ENCODE measurements at places on chromosomes 7 and 10. TPM values are rescaled to one million over a fixed set of nuclear protein-coding genes. Genes with fewer than 3 reads are reported as not detected.

- H3K36me3 ChIP-seq, result no peaks in the 10 kb centered on the region
- H3K27ac ChIP-seq, result no peak overlapping the region
- no peaks in the 10 kb centered on the region for H3K27me3 ChIP-seq
- no peak for DNase-seq
Observed at GRCh38 chr7:158366916-158367633, 220.5 kb downstream of the PTPRN2 start.

GRCh38 chr7:134785842-134786241 is 6.4 kb downstream of the CALD1 start:
- H3K27me3 ChIP-seq, result no peaks in the 10 kb centered on the region
- DNase-seq, result no peak
- no peak overlapping the region for H3K27ac ChIP-seq

DNA sequence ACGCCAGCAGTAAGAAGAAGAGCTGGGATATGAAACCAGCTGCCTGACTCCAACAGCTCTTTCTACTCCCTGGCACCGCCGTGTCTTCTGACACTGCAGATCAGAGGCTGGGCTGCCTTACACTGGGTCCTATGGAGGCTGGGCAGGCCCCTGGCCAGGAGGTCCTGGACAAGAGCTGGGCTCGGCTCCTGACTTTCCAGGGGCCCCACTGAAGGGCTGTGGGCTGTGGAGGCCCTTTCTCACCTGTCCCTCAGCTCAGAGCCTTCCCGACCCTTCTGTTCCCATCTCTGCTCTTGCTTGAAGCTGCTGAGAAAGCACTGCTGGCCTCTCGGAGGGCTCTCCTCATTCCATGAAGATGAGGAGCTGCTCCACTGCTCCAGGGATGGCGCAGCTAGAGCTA is 85.9 kb upstream of the UNC5B start:
- no peak overlapping the region for H3K27ac ChIP-seq
- peaks cover 14% of the 10 kb centered on the region for H3K4me1 ChIP-seq
- DNase-seq, result no peak

GRCh38 chr7:132250480-132251326 is 325.6 kb downstream of the PLXNA4 start:
- no peaks in the 10 kb centered on the region for H3K36me3 ChIP-seq
- H3K4me3 ChIP-seq, result no peak overlapping the region
- peaks cover 45% of the 10 kb centered on the region for H3K27me3 ChIP-seq
- DNase-seq, result no peak

- peaks cover 29% of the 10 kb centered on the region for H3K4me1 ChIP-seq
- no peaks in the 10 kb centered on the region for H3K36me3 ChIP-seq
- no peak overlapping the region for H3K4me3 ChIP-seq
- H3K27ac ChIP-seq, result no peak overlapping the region
- no peaks in the 10 kb centered on the region for H3K27me3 ChIP-seq
Observed at GRCh38 chr7:105309235-105310169, 79.2 kb downstream of the SRPK2 start.

GRCh38 chr7:158407581-158408317 is 179.9 kb downstream of the PTPRN2 start:
- H3K27me3 ChIP-seq, result no peaks in the 10 kb centered on the region
- no peak overlapping the region for H3K27ac ChIP-seq
- DNase-seq, result peak; percentile 15
- no peaks in the 10 kb centered on the region for H3K36me3 ChIP-seq
- no peaks in the 10 kb centered on the region for H3K4me1 ChIP-seq
- H3K4me3 ChIP-seq, result no peak overlapping the region

DNA sequence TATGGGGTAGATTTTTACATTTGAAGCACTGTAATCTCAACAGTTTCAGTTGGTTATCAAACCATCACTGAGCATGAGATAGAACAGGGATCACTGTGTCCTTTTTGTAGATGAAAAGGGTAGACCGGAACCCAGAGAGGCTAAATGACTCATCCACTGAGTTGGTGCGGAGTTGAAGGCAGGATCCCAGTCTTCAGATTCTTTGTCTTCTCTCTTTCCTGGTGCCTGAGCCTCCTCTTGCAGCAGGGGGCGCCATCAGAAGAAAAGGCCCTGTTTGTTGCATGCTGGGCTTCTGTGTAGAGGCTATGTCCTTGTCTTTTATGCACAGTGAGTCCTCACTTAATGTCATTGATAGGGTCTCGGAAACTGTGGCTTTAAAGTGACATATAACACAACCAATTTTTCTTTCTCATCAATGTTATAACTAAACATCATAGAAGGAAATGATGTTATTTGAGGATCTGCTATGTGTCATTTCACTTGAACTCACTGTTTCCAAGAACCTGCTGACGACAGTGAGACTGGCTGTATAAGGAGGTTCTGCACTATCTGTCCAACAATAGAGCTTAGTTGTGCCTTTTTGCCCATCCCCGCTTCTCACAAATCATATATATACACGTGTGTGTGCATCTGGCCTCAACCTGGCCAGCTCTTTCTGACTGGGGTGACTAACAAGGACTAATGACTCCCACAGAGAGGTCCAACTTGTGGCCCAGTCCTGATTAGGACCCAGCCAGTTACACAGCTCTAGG is 14.3 kb downstream of the ZNF282 start:
- peaks cover 77% of the 10 kb centered on the region for H3K36me3 ChIP-seq
- H3K27ac ChIP-seq, result no peak overlapping the region
- H3K4me1 ChIP-seq, result no peaks in the 10 kb centered on the region
- peak; percentile 77 for DNase-seq
- no peaks in the 10 kb centered on the region for H3K27me3 ChIP-seq

DNA sequence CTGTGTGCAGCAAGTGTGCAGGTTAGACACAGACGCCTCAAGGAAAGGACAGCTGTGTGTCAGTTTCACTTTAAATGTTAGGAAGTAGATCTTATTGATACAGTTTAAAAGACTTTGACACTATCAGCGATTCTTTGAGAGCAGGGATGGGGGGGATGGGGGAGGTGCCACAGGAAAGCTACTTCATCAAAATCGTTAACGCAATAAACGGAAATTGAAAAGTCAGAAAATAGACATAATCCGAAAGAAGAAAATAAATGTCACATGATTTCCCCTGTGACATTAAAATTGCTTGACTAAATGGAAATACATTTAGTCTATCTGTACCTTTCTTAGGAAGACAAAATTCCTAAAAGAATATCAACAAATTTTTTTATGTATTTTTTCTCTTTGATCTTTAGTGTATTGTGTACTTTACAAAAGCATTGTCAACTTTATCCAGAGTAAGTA is 476 bp upstream of the ZNF33B start:
- H3K36me3 ChIP-seq, result no peaks in the 10 kb centered on the region
- no peaks in the 10 kb centered on the region for H3K27me3 ChIP-seq
- H3K4me3 ChIP-seq, result peak overlapping the region; percentile 72
- H3K27ac ChIP-seq, result peak overlapping the region; percentile 93
- DNase-seq, result no peak
- peaks cover 5% of the 10 kb centered on the region for H3K4me1 ChIP-seq

DNA sequence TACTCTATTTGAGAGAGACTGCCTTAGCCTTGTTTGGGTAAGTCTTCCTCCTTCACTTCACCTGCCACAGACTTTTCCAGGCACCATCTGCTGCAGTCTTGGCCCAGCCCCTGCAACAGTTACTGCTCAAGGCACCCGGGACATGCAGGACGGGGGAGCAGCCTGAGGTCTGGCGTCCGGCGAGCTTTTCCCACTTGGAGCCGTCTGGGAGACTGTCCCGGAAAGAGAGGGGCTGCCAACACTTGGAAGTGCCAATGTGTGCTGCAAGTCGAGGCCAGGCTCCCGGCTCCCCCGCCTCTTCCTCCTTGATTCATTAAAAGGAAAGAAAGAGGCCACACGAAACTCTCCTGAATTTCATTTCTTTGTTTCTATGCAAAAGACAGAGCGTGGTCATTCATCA is 13.7 kb downstream of the HTRA1 start:
- H3K36me3 ChIP-seq, result no peaks in the 10 kb centered on the region
- H3K4me1 ChIP-seq, result no peaks in the 10 kb centered on the region
- no peak overlapping the region for H3K27ac ChIP-seq
- no peak overlapping the region for H3K4me3 ChIP-seq
- DNase-seq, result no peak

GRCh38 chr7:154871928-154872750 is 130.8 kb downstream of the PAXIP1 start:
- no peaks in the 10 kb centered on the region for H3K4me1 ChIP-seq
- no peaks in the 10 kb centered on the region for H3K36me3 ChIP-seq
- no peak overlapping the region for H3K27ac ChIP-seq
- H3K4me3 ChIP-seq, result no peak overlapping the region
- peaks cover 65% of the 10 kb centered on the region for H3K27me3 ChIP-seq

DNA sequence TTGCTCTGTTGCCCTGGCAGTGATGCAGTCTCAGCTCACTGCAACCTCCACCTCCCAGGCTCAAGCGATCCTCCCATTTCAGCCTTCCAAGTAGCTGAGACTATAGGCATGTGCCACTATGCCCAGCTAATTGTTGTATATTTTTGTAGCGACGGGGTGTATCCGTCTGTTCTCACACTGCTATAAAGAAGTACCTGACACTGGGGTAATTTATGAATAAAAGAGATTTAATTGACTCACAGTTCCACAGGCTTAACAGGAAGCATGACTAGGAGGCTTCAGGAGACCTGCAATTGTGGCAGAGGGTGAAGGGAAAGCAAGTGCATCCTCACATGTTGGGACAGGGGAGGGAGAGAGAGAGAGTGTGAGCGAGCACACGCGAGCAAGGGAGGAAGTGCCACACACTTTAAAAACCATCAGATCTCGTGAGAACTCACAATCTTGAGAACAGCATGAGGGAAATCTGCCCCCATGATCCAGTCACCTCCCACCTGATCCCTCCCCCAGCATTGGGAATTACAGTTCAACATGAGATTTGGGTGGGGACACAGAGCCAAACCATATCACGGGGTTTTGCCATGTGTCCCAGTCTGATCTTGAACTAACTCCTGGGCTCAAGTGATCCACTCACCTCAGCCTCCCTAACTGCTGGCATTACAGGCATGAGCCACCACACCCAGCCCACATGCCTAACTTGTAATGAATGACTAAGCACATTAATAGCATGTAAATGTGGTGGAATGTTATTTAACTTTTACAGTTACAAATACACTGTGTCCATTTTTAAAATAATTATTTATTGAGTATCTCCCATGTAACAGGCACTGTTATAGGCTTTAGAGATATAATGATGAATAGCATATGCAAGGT is 65.5 kb downstream of the RALA start:
- H3K27me3 ChIP-seq, result no peaks in the 10 kb centered on the region
- H3K36me3 ChIP-seq, result peaks cover 4% of the 10 kb centered on the region
- no peak for DNase-seq

- DNase-seq, result no peak
- no peaks in the 10 kb centered on the region for H3K36me3 ChIP-seq
- H3K27me3 ChIP-seq, result no peaks in the 10 kb centered on the region
- no peak overlapping the region for H3K27ac ChIP-seq
- H3K4me1 ChIP-seq, result no peaks in the 10 kb centered on the region
Observed at GRCh38 chr7:104130726-104131125, 77.1 kb downstream of the ORC5 start.

DNA sequence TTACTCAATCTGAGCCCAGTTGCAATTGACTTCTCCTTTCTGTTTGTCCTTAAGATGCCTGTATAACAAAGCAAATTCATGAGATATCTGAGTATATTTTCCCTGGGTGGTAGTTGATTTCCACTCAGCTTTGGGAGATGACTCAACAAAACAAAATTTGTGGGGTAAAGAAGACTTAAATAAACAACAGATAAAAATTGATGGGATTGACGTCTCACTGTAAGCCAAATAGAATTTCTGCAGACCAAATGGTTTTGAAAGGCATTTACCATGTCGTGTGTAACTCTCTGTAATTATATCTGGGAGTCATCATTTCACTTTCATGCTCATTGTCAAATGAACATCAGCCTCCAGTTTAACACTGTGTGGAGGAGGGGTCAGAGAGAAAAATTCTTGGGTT is 255.4 kb upstream of the MYO3A start:
- DNase-seq, result no peak
- no peaks in the 10 kb centered on the region for H3K4me1 ChIP-seq
- no peak overlapping the region for H3K27ac ChIP-seq
- H3K27me3 ChIP-seq, result no peaks in the 10 kb centered on the region
- no peak overlapping the region for H3K4me3 ChIP-seq
- H3K36me3 ChIP-seq, result no peaks in the 10 kb centered on the region

- no peak overlapping the region for H3K4me3 ChIP-seq
- H3K27ac ChIP-seq, result no peak overlapping the region
- no peaks in the 10 kb centered on the region for H3K27me3 ChIP-seq
- no peaks in the 10 kb centered on the region for H3K36me3 ChIP-seq
- DNase-seq, result no peak
Observed at GRCh38 chr7:130095812-130096211, 25.5 kb downstream of the KLHDC10 start.

DNA sequence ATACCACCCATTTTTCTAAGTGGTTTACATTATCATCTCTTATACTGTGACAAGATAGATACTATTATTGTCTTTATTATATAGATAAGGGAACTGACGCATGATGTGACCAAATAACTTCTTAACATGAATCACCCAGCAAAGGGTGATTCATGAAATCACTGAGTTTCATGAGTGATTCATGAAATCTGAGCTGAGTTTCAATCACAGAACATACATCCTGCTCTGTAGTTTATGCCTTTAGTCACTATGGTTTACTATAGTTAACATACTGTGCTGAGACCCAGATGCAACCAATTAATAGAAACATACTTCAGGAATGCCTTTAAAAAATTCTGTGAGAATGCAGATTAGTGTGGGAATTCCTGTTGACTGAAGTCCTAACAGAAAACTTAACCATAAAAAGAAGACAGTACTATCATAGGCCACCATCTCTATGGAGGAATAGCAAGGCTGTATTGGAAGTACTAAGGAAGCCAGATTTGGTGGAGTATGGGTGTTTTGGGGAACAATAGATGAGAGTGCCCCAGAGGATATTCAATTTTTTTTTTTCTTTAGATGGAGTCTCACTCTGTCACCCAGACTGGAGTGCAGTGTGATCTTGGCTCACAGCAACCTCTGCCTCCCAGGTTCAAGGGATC is 43.1 kb upstream of the SEMA3A start:
- no peak overlapping the region for H3K4me3 ChIP-seq
- peak; percentile 52 for DNase-seq
- H3K4me1 ChIP-seq, result no peaks in the 10 kb centered on the region
- no peaks in the 10 kb centered on the region for H3K27me3 ChIP-seq
- H3K27ac ChIP-seq, result no peak overlapping the region

- H3K27ac ChIP-seq, result no peak overlapping the region
- DNase-seq, result peak; percentile 47
- no peaks in the 10 kb centered on the region for H3K27me3 ChIP-seq
- H3K4me1 ChIP-seq, result peaks cover 16% of the 10 kb centered on the region
- H3K36me3 ChIP-seq, result no peaks in the 10 kb centered on the region
- H3K4me3 ChIP-seq, result no peak overlapping the region
Observed at GRCh38 chr7:107643407-107643806, 17.2 kb upstream of the SLC26A4 start.

The RELN gene
- total RNA-seq, result not detected

The CNPY1 gene
- not detected for total RNA-seq

The TAS2R4 gene
- total RNA-seq, result 0.56 TPM

The CYP2C18 gene
- not detected for total RNA-seq

The ZNF425 gene
- 1.1 TPM for total RNA-seq

The GNAI1 gene
- total RNA-seq, result 19.8 TPM

The ATOH7 gene
- total RNA-seq, result not detected

The MCM10 gene
- total RNA-seq, result 89.3 TPM

The ZMIZ1 gene
- 35.8 TPM for total RNA-seq

The GDF2 gene
- total RNA-seq, result not detected

The CPA4 gene
- not detected for total RNA-seq

Data from A673 (cell line).